ENCODE measurements at places on chromosomes 7 and 10.

- DNase-seq, result no peak
Observed at GRCh38 chr7:23445326-23445725, 25.0 kb downstream of the IGF2BP3 start.

GRCh38 chr10:119208553-119208940 is 1.2 kb downstream of the GRK5 start:
- peak; percentile 58 for DNase-seq

DNA sequence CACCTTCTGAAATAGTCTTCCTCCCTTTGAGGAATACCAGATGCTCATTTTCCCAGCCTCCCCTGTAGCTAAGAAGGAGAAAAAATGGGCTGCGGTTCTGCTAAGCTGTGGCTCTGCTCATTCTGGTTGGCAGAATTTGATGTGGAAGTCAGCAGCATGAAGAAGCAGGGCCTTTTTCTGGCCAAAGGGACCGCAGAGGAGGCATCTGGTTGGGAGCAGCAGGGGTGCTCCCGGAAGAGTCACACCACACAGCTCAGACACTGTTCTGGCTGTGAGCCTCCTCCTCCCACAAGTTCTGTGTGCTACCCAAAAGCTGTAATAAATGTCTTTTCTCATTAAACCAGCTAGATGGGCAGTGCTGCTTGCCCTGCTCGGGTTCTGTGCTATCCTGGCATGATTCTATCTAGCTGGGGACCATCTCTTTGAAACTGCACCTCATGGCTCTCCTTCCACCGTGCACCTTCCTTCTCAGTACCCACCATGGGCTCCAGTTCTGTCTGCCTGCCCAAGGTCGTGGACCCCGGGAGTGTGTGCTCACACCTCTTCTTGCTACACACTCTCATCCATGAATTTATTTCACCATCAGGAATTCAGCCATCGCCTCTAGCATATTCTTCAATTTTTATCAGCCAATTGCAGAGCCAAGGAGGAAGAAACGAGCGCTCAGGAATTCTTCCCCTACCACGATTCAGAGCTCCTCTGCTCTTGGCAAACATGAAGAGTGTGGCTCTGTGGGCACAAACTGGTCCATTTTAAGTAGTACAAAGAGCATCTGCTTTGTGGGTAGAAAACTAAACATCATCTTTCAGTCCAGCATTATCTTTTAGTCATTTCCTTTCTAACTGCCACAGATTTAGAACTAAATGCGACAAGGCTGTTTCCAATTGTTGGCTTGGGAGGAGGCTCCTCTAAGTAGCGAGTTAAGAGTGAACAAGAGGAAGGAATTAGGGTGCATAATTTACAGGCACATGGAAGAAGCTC is 76.9 kb downstream of the FAM171A1 start:
- DNase-seq, result peak; percentile 58

DNA sequence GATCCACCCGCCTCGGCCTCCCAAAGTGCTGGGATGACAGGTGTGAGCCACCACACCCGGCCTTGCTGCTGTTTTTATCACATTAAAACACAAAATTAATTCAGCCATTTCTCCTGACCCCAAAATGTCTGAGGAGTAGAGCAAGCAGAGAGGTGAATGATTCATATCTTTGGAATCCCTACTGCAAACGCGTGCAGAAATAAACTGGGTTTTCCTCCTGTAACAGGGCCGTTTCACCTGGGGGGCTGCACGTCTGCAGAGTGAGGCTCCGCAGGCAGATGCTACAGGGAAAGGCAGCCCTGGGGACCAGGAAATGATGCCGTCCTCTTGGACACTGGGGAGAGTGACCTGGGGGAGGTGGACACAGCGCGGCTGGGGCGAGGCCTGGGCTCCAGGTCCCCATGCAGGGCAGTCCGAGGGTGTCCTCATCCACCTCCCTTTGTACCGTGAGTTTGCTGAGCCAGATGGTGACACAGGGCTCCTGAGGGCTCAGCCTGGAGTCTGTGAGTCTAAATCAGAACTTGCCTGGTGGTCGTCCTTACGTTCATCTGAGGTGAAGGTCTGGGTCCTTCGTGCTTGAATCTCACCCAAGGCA is 41.9 kb downstream of the PDGFA start:
- DNase-seq, result no peak

DNA sequence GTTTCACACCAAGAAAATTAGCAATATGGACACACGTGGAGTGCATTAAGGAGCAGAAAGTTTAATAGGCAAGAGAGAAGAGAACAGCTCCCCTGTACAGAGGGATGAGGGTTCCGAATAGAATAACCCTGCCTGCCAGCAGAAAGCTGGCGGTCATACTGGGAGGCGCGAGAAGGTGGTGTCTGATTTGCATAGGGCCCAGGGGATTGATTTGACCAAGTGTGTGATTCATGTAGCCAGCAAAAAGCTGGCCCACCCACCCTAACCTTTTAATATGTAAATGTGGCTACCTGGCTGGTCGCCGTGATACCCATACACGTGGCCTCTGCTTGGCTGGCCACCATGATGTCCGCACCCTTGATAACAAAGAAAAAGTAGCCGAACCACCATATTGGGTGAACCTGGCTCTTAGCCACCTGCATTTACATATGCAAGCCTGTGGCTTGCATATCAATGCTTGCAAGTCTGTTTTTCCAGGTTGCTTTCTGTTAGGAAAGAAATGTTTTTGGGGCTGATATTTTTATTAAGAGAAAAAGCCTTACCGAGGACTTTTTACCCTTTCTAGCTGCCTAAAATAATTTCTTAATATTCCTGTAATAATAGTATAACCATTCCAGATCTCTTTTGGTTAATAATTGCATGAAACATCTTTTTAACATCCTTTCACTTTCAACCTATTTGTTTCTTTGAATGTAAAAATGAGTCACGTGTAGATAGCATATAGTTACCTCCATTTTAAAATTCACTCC is 20.5 kb upstream of the VWDE start:
- DNase-seq, result no peak

DNA sequence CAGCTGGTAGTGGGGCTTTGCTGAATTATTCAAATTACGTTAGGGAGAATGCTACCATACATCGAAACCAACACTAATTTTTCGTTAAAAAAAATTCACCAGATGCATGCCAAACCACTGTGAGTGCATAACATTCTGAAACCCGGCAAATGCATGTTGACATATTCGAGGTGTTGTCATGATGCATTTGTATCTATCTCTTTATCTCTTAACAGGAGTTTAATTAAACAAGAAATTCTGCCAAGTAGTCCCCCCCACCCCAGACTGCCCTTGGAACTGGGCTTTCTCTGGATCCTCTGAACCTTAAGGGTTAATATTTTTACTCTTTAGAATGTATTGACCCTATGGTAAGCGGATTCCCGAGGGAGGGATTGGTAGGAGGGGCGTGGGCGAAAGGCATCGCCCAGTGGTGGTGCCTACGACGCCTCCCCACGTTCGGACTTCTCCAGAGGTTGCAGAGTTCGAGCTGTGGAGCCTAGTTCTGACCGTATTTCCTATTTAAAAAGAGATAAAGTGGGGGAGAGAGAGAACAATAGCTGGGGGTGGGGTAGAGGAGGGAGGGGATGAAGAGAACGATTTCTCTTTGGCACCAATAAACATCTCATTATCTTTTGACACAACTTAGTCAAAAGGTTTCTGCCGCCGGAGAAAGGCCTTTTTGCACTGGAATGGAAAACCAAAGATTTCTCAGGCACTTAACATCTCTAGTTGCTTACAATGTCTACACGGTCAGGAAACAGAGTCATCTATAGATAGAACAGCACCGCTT is 7.2 kb downstream of the DLX6 start:
- no peak for DNase-seq

DNA sequence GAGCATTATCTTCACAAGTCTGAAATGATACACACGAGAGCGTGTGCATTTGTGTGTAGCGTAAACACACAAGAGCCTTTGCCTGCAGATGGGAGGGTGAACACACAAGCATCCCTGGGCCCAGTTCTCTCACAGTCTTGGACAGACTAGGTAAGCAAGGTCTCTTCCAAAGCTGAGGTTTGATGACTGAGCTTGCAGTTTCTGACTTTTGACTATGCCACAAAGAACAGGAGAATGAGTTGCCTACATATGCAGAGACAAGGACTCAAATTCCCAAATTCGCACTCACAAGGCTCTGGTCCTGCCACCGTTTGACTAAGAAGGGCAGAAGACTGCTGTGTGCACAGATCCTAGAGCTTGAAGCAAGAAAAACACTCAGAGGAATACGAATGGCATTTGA is 55.8 kb downstream of the FAM53B start:
- DNase-seq, result no peak

- no peak for DNase-seq
Observed at GRCh38 chr7:33578881-33579672, 326.3 kb upstream of the BMPER start.

- no peak for DNase-seq
Observed at GRCh38 chr10:118666350-118666749, 70.9 kb upstream of the PRLHR start.

- DNase-seq, result no peak
Observed at GRCh38 chr10:77647543-77648293, 10.1 kb upstream of the KCNMA1 start.

Data from adipocyte (in vitro differentiated cells).